ENCODE measurements at places on chromosomes 5 and 9. TPM values are rescaled to one million over a fixed set of nuclear protein-coding genes. Genes with fewer than 3 reads are reported as not detected.

DNA sequence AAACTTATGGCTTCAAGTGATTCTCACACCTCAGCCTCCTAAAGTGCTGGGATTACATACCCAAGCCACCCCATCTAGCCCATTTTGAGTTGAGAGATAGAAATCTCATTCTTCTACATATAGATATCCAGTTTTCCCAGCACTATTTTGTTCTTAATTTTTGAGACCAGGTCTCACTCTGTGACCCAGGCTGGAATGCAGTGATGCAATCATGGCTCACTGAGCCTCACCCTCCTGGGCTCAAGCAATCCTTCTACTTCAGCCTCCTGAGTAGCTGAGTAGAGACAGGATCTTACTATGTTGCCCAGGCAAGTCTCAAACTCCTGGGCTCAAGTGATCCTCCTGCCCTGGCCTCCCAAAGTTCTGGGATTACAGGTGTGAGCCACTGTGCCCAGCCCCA is 60.9 kb upstream of the CTNNA1 start:
- 0 out of 2 replicates have a peak, but pooled peaks cover 2% of the 10 kb centered on the region for H3K27me3 ChIP-seq
- no peak overlapping the region for H3K4me3 ChIP-seq
- no peaks in the 10 kb centered on the region for H3K36me3 ChIP-seq
- no peak for DNase-seq
- peaks cover 5% of the 10 kb centered on the region for H3K4me1 ChIP-seq

DNA sequence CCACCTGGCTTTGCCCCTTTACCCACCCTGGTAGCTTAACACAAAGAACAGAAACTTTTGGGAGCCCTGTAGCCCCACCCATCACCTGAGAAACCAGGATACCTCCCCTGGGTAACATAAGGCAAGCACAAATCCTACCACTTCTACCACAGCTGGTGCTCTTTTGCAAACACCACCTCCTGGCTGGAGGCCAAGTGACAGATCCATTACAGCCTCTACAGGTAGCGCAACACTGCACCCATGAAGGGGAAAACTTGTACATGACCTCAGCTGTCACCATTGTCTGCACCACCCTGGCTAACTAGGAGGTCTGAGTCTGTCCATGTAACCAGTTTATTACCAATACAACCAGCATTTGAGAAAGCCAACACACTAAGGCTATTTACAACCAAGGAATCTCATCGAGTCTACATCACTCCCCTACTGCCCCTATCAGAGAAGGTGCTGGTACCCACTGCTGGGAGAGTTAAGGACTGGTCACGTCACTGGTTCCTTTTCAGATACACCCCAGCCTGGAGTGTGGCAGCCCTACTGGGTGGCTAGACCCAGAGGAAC is 128.6 kb downstream of the PJA2 start:
- no peak overlapping the region for H3K4me3 ChIP-seq
- no peaks in the 10 kb centered on the region for H3K27me3 ChIP-seq
- H3K4me1 ChIP-seq: no peaks in the 10 kb centered on the region
- H3K27ac ChIP-seq: no peak overlapping the region
- H3K36me3 ChIP-seq: no peaks in the 10 kb centered on the region
- DNase-seq: no peak

DNA sequence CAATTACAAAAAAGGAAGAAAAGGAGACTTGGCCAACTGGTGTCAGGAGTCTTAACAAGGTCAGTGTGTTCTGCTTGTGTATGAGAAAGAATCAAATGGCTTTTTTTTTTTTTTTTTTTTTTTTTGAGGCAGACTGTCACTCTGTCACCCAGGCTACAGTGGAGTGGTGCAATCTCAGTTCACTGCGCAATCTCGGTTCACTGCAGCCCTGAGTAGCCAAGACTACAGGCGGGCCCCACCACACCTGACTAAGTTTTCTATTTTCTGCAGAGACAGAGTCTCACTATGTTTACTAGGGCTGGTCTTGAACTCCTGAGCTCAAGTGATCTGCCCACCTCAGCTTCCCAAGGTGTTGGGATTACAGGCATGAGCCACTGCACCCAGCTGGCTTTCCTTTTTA is 3.1 kb upstream of the IL7R start:
- no peak for DNase-seq
- H3K27me3 ChIP-seq: no peaks in the 10 kb centered on the region
- no peak overlapping the region for H3K27ac ChIP-seq

DNA sequence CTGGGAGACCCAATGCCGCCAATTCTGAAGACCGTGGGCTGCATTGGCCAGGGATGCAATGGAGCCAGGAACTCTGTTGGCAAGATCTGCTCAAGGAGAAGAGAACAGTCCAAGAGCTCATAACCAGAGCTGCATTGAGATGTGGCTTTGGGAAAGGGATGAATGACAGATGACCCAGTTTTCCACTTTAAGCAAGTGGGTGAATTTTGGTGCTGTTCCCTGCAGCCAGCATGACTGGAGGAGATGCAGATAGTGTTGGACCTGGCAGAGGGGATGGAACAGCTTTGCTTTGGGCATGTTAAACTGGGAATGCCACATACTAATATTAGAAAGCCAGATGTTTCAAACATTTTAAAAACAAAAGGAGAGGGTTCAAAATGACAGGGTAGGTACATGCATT is 143.1 kb downstream of the FSTL4 start:
- H3K27ac ChIP-seq: no peak overlapping the region
- H3K36me3 ChIP-seq: no peaks in the 10 kb centered on the region
- H3K4me3 ChIP-seq: no peak overlapping the region
- no peaks in the 10 kb centered on the region for H3K4me1 ChIP-seq

DNA sequence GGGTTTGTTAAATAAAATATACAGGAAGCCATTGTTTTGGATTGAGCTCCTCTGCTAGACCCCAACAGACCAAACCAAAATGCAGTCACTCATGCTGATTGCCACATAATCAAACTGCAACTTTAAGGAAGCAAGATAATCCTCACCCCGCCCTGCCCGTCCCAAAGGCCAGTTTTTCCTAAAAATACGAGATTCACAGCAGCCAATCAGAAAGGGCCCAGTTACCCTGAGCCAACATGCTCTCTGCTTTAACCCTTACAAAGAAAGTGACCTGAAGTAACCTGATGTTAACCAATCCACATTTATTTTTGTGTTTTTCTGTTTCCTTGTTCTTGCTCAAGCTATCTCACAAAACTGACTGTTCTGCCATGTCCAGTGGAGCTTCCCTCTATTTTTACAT is 21.5 kb upstream of the RNF20 start:
- no peak for DNase-seq
- no peaks in the 10 kb centered on the region for H3K36me3 ChIP-seq
- H3K27me3 ChIP-seq: no peaks in the 10 kb centered on the region
- H3K27ac ChIP-seq: no peak overlapping the region

- no peaks in the 10 kb centered on the region for H3K4me1 ChIP-seq
- H3K27me3 ChIP-seq: no peaks in the 10 kb centered on the region
- DNase-seq: no peak
- no peak overlapping the region for H3K27ac ChIP-seq
These were observed 99.7 kb upstream of the KIF2A start for GRCh38 chr5:62206150-62206829.

GRCh38 chr5:123787635-123788034 is 275.7 kb downstream of the CSNK1G3 start:
- H3K27ac ChIP-seq: no peak overlapping the region
- no peaks in the 10 kb centered on the region for H3K36me3 ChIP-seq
- 0 out of 2 replicates have a peak, but pooled peaks cover 2% of the 10 kb centered on the region for H3K4me1 ChIP-seq
- no peak for DNase-seq
- H3K27me3 ChIP-seq: no peaks in the 10 kb centered on the region
- H3K4me3 ChIP-seq: no peak overlapping the region

- H3K4me3 ChIP-seq: no peak overlapping the region
- no peak overlapping the region for H3K27ac ChIP-seq
- H3K27me3 ChIP-seq: no peaks in the 10 kb centered on the region
- DNase-seq: no peak
- H3K4me1 ChIP-seq: no peaks in the 10 kb centered on the region
These were observed 8.4 kb upstream of the SAP30L start for GRCh38 chr5:154437281-154437965.

Gene GM2A
- total RNA-seq: 18.5 TPM

Gene STOML2
- total RNA-seq: 250 TPM

Gene ARID3C
- not detected for total RNA-seq

Gene SLC34A1
- total RNA-seq: not detected

- no peak for DNase-seq
- no peak overlapping the region for H3K27ac ChIP-seq
- H3K4me3 ChIP-seq: no peak overlapping the region
- no peaks in the 10 kb centered on the region for H3K4me1 ChIP-seq
- no peaks in the 10 kb centered on the region for H3K27me3 ChIP-seq
These were observed 4.0 kb upstream of the WDR70 start for GRCh38 chr5:37375091-37375490.

Gene OSMR
- total RNA-seq: 38.9 TPM

DNA sequence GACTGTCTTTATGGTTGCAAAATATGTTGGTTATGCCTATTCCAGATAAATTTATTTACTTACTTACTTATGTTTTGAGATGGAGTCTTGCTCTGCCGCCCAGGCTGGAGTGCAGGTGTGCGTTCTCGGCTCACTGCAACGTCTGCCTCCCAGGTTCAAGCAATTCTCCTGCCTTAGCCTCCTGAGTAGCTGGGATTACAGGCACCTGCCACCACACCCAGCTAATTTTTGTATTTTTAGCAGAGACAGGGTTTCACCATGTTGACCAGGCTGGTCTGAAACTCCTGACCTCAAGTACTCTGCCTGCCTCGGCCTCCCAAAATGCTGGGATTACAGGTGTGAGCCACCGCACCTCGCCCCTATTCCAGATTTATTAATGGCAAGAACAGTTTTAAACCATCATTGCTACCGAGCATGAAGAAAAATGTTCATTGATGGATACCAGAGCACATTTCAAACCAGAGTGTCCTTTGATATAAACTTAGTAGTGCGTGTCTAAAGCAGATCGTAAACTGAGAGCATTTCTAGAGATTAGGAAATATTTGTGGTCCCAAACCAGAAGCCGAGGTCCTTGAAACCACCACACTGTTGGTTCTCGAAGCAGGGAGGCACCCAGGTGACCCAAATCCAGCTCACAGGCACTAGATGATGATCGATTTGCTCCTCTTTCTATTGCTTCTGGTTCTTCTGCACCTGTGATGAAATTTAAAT is 85.2 kb downstream of the GRAMD2B start:
- H3K4me1 ChIP-seq: peaks cover 4% of the 10 kb centered on the region
- no peak for DNase-seq
- H3K36me3 ChIP-seq: no peaks in the 10 kb centered on the region

DNA sequence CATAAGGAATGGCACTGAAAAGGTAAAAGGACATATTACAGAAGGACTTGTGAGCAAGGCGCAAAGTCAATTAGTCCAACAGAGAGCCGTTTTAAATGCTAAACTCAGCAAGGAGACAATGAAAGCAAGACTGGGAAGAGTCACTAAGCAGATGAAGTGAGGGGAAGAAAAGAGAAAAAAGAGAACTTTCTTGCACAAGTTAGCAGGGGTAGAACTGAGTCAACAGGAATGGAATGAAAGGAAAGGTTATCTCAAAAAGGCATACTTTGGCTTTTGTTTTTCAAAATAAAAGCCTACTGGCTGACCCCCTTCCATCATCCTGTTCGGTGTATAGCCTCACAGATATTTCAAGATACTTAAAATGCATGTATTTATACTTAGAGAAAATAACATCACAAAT is 75.0 kb downstream of the NR6A1 start:
- peak overlapping the region; percentile 32 for H3K27ac ChIP-seq
- peaks cover 2% of the 10 kb centered on the region for H3K36me3 ChIP-seq
- peak; percentile 73 for DNase-seq
- peak overlapping the region; percentile 16 for H3K4me3 ChIP-seq

GRCh38 chr9:10566848-10567247 is 46.0 kb downstream of the PTPRD start:
- H3K27me3 ChIP-seq: no peaks in the 10 kb centered on the region
- no peaks in the 10 kb centered on the region for H3K4me1 ChIP-seq
- no peak overlapping the region for H3K27ac ChIP-seq
- H3K36me3 ChIP-seq: no peaks in the 10 kb centered on the region
- H3K4me3 ChIP-seq: no peak overlapping the region

DNA sequence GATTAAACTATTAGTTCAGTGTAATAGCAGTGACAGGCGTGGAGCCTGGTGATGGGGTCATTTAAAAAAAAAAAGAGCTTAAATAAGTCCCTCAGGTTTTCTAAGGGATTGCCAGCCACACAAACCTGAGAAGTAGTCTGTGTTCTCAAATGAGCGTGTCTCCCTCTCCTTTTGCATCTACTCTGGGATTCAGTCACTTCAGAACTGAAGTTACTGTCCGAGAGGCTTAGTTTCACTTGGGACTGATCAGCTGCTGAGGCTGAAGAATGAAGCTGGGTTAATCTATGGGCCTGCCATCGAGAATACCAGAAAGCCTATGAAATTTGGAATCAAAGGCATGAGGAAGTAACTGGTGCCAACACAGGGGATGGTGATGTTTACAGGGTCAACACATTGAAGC is 310.1 kb downstream of the ADAMTS6 start:
- H3K4me1 ChIP-seq: no peaks in the 10 kb centered on the region
- no peak overlapping the region for H3K27ac ChIP-seq
- DNase-seq: no peak
- no peak overlapping the region for H3K4me3 ChIP-seq
- peaks cover 10% of the 10 kb centered on the region for H3K36me3 ChIP-seq
- no peaks in the 10 kb centered on the region for H3K27me3 ChIP-seq

Gene C9orf153
- total RNA-seq: not detected

Gene PCDHGA6
- total RNA-seq: 4.2 TPM

- no peaks in the 10 kb centered on the region for H3K27me3 ChIP-seq
- H3K36me3 ChIP-seq: no peaks in the 10 kb centered on the region
- no peak overlapping the region for H3K27ac ChIP-seq
- H3K4me1 ChIP-seq: no peaks in the 10 kb centered on the region
These were observed 13.3 kb upstream of the BTNL3 start for GRCh38 chr5:180975338-180975737.

Gene PCDHB14
- total RNA-seq: 0.28 TPM

Gene ANKRD31
- under 0.01 TPM for total RNA-seq

DNA sequence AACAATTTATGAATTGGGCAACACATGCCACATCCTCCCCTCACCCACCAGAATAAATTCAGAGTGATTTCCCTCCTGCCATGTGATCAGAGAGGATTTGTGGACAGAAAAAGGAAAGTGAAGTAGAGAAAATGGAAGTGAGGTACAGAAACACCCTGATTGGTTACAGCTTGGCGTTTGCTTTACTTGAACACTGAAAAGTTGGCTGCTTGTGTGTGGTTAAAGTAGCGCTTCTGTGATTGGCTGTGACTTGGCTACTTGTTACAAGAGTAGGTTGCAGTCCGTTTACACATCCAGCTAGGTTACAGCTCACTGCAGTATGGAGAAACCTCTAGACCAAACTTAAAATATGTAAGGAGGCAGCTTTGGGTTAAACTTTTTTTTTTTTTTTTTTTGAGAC is 205.2 kb upstream of the ZNF608 start:
- H3K27ac ChIP-seq: no peak overlapping the region
- DNase-seq: no peak
- no peak overlapping the region for H3K4me3 ChIP-seq
- H3K36me3 ChIP-seq: no peaks in the 10 kb centered on the region
- no peaks in the 10 kb centered on the region for H3K4me1 ChIP-seq
- no peaks in the 10 kb centered on the region for H3K27me3 ChIP-seq

Gene GPR150
- total RNA-seq: under 0.01 TPM

Gene PCDH1
- 0.83 TPM for total RNA-seq

Gene EGFLAM
- total RNA-seq: 1.1 TPM
